ENCODE measurements at places on chromosomes 3 and 15.

GRCh38 chr3:167941234-167941995 is 154.3 kb downstream of the GOLIM4 start:
- peak; percentile 95 for DNase-seq

GRCh38 chr3:45980229-45980813 is 15.3 kb downstream of the FYCO1 start:
- DNase-seq = no peak

GRCh38 chr3:38088126-38089078 is 48.5 kb downstream of the ACAA1 start:
- no peak for DNase-seq

GRCh38 chr3:62815981-62816380 is 59.2 kb downstream of the CADPS start:
- peak; percentile 60 for DNase-seq

DNA sequence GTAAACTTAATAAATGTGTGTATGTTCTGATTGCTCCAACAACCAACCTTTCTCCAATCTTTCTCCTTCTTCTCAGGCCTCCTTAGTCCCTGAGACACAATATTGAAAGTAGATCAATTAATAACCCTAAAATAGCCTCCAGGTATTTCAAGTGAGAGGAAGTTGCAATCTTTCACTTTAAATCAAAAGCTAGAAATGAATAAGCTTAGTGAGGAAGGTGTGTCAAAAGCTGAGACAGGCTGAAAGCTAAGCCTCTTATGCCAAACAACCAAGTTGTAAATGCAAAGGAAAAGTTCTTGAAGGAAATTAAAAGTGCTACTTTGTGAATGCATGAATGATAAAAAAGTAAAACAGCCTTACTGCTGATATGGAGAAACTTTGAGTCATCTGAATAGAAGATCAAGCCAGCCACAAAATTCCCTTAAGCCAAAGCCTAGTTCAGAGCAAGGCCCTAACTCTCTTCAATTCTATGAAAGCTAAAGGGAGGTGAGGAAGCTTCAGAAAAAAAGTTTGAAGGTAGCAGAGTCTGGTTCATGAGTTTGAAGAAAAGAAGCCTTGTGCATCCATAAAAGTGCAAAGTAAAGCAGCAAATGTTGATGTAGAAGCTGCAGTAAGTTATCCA is 38.6 kb downstream of the CCDC80 start:
- DNase-seq = no peak

DNA sequence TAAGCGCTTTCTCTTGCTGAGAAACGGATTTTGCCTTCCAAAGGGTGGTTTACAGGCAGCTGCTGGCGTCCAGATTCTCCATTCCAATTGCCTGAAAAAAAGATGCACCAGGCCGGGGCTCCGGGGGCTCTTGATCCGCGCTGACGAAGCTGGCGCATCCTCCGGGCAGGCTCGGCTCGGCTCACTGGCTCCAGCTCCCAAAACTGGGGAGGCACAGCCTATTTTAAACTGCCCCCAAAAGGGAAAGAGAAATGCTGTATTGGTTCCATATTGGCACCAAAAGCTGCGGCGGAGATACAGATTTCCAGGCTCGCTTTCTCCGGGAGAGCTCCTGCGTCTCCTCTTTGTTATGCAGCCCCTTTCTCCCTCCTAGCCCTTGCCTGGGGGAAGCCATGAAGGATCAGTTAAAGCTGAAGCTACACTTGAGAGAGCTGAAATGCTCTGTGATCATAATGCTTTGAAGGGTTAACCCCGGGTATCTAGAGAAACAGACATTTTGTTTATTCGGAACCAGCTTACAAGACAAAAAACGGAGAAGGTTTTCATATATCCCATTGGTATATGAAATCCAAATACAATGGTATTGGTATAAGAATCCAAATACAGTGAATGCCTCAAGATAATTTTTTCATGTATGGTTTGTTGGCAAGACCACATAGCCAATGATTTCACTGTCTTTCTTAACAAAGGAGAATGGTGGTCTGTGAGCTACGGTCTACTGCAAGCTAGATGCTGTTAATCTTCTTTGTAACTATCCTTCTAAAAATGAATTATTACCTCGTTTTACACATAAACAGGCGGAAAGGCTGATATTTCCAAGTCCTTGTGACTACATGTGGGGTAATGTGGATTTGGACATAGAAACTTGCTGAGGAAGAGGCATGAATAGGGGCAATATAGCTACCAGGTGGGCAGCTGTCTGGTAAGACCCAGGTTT is 693 bp downstream of the CD200 start:
- DNase-seq = no peak

DNA sequence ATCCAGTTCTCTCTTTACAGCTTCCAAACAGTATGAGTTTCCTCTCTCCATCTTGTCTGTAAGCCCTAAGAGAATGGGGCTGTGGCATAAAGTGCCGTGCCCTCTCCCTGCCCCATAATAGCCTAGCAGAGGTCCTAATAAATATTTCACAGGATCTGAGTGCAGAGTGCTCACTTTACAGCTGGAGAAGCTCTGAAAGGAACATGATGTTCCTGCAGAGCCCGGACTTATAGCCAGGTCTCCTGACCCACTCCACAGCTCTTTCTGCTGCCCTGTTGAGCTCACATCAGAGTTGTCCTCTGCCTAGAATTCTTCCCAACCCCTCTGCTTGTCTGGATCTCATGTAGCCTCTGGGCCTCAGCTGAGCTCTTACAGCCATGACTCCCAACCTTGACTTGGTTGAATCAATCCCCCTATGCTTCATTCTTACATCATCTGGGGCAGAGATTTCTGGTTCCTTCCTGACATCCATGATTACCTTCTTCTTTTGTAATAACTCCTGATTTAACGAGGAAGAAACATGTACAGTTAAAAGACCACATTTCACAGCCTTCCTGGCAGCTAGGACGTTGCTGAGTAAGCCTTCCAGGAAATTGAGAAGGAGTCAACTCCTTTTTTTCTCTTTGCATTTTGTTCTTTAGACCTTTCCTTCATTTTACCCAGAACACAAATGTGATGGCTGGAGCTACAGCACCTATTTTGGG is 135.3 kb downstream of the RPLP1 start:
- no peak for DNase-seq

GRCh38 chr15:29401644-29402043 is 132.0 kb upstream of the NSMCE3 start:
- DNase-seq = no peak

DNA sequence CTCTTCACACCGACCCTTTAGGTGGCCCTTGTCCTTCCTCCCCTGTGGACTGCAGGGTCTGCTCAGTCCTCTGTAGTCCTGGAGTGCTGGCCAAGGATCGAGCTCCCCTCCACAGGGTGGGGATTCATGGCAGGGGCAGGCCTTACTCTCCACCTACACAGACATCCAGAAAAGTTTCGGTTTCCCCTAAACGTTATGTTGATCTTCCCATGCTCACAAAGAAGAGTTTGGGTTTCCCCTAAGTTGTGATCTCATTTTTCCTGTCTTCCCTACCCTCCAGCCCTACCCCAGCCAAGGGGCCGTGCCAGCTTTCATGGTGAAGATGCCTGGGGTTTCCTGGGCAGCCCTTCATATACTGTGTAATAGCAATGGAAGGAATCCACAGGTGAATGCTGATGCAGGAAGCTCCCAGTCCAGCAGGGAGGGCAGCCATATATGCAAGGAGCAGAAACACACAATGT is 10.3 kb downstream of the STOML1 start:
- no peak for DNase-seq

All from fibroblast of upper back skin (primary cell).